ENCODE measurements at places on chromosomes 3 and 15. TPM values are rescaled to one million over a fixed set of nuclear protein-coding genes. Genes with fewer than 3 reads are reported as not detected.

DNA sequence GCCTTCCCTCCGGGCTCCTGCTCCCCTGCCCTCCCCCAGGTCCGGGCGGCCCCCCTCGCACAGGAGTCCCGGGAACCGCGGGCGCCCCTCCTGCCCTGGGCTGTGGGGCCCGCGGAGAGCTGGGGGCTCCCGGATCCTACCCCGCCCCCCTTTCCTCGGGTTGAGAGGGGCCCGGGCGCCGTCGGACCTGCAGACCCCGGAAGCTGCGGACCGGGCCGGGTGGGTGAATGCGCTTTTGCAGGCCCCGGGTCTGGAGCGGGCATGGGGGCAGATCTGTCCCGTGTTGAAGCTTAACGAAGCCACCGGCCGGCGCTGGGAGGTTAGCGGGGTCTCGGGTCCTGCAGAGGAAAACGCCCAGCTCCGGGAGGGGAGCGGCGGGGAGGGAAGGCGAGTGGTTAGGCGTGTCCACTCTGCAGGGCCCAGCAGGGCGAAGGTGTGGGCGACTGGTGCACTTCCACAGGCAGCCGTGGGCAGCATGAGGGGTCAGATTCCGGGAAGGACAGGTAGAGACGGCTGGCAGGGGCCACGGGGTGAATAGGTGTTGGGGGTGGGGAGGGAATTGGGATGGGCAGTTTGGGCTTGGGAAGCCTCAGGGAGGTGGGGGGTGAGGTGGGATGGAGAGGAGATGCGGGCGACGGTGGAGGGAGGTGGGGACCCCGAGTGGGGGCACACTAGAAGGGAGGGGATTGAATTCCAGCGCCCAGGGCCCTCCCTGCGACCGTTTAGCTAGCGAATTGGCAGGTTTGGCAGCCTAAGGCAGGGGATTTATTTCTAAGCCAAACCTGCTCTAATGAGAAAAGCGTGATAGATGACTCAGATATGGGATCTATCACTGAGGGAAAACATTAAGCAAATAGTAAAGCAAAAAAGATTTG lies 635 bp downstream of the CD276 start:
- DNase-seq, result no peak

DNA sequence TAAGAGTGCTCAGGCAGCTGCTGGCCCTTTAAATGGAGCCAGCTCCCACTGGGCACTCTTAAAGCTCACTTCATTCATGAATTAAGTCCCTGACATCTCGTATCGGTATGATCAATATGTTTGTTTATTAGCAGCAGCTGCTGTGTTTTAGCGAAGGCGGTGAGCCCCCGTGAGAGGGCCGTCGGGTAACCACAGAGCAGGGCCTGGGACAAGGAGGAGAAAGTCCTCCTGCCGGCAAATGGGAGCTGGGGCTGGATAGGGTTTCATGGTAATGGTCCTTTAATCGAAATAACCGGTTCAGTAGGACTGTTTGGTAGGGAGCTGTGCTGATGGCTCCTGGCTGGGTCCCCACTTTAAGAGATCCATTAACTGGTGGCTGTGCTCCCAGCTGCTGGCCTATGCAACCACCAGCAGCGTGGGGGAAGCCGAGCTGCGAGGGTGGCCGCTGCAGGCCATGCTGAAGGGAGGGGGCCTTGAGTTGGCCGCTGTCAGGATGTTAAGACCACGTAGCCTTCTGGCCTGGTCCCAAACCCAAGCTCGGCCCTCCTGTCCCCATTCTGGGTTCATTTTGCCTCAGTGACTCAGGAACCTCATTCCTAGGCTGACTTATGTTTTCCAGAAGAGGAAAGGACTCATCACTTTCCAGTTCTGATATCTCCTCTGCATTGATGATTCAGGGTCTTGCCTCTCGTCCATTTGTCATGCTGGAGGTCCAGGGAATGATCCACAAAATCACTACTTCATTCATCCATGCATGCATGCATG lies 67.6 kb upstream of the NTRK3 start:
- no peak for DNase-seq

The SPTBN5 gene
- 1.1 TPM for total RNA-seq

The SCAANT1 gene
- not detected for total RNA-seq

The GPR156 gene
- 2.1 TPM for total RNA-seq

The PRR20G gene
- total RNA-seq, result not detected

The GPR176 gene
- 5.1 TPM for total RNA-seq
